Germinal center (tissue), 1 donor: ENCODE measurements at places on chromosomes 6 and 20.

DNA sequence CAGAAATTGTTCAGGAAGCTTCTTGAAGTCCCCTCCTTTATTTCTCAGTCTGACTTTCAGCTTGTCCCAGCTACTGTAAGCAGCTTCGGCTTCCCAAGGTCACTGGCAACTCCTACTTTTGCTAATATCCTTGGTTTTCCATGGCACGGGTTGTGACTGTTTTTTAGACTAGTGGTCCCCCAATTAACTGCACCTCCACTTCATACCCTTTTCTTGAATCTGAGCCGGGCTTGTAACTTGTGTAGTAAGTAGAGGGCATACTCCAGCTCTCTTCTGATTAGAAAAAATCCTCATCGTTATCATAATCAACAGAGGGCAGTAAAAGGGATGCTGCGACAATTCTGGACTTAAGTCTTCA is 162.3 kb upstream of the TNFAIP3 start:
- DNase-seq: no peak

- no peak for DNase-seq
Measured at GRCh38 chr6:112030206-112030960, 23.5 kb upstream of the CCN6 start.

- no peak for DNase-seq
Measured at GRCh38 chr20:22492497-22492896, 91.9 kb downstream of the FOXA2 start.

GRCh38 chr6:25156123-25156522 is 123.1 kb upstream of the CARMIL1 start:
- DNase-seq: no peak

- no peak for DNase-seq
Measured at GRCh38 chr6:121235386-121235785, 98.9 kb downstream of the TBC1D32 start.
